NCI-H2081 treated with DMSO at 0.1 percent for 48 hours (cell line): ENCODE measurements at places on chromosomes 11 and 22.

DNA sequence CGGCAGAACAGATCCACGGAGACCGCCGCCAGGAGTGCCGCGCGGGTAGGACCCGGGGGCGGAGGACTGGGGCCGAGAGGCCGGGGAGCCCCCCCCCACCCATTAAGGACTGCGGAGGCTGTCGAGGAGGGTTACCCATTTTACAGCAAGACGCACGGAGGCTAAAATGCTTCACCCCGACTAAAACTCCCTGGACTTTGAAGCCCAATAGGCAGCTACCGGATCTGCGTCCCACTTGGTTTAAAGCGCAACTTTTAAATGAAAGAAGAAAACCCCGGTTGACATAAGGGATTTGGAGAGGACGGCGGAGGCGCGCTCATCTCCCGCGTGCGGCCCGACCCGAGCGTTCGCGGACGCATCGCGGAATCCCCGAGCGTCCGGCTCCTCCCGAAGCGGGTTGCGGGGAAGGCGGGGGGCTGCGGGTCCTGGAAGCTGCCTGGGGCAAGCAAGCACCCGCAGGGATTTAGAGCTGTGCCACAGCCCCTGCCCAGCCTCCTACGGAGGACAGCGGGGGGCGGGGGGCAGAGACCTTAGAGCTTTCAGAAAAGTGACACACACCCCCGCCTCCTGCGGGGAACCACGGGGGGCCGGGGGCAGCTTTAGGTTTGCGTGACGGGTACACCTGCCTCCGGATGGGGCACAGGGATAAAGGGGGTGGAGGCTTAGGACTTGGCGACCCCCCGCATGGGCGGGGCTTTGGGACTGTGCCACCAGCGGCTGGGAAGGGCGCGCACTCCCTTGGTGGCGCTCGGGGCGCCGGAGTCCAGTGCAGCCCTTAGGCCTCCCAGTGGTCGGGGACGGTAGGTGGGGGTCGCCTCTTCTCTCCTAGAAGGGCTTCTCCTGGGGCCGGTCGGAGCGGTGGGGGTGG is 760 bp upstream of the CELSR1 start:
- DNase-seq = no peak

DNA sequence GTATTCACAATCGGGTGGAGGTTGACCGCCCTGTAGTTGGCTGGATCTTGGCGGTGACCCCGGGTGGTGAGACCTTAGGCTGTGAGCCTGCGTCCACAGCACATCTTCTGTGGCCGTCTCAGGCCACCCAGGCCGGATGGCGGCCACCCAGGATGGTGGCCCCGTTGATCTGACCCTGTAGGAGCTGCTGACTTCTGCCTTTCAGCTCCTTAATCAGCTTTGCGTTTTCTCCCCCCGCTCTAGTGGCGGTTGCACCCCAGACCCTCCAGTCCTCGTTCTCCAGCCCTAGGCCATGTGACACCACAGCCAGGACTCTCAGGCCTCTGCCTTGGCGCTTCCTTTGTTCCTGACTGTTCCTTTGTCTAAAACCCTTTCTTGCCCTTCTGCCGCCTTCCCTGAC is 244.0 kb downstream of the TBC1D22A start:
- DNase-seq = no peak

- DNase-seq = no peak
Measured at GRCh38 chr11:66003291-66003690, 988 bp downstream of the BANF1 start.

GRCh38 chr11:46330563-46331281 is 16.5 kb upstream of the DGKZ start:
- DNase-seq = no peak

GRCh38 chr11:73244589-73245240 is 26.6 kb downstream of the P2RY2 start:
- no peak for DNase-seq

DNA sequence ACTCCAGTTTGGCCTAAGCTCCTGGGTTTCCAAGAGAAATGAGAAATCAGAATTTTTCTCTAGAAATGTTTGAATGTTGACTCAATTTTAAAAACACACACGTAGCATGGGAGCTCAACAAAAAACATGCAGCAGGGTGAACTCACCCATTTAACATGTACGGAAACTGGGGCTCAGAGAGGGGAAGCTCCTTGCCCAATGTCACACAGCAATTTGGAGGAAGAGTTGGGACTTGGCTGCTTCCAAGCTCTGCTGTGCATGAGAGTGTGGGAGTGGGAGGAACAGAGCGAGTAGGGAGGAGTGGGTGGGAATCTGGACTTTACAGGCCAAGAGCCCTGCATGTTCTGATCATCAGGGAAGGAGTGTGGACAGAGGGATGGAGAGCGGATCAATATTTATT is 5.9 kb downstream of the TPST2 start:
- DNase-seq = no peak

GRCh38 chr11:128501632-128502549 is 85.5 kb downstream of the ETS1 start:
- DNase-seq = no peak

DNA sequence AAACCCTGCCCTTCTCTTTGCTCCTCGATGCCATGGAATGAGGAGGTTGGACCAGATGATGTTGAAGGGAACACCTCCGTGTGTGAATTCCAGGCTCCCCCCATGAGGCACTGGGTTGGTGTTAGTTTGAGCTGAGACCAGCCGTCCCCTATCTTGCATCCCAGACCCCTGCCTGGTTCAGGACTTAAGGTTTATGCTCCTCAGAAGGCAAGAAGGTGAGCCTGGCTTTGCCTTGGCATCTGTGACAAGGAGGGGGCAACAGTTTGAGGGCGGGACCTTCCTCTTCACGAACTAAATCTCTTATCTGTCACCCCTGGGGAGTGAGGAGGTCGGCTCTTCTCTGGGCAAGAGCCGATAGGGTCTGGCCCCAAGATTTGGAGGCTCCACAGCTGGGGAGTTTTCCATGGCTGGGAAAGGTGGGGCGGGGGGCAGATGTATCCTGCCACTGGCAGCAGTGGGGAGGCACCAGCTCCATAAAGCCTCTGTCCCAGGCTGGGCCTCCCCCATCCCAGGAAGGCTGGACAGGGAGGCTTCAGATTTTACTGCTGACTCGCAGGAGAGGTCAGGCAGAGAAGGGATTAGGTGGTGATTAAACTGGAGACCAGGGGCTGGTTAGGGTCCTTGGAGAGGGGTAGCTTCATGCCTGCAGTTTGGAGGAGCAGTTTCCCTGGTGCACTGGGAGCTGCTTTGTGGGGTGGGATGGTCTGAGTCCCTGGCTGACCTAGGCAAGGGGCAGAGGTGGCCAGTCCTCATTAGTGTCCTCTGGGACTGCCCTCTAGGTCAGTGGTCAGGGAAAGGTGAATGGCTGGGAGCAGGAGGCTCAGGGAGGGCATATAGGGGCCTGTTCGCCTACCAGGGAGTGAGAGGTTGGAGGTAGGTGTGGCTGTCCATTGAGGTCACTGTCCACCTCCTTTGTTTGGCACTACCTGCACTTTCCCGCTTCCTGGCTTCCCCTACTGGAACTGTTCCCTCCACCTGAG is 1.1 kb downstream of the SEC14L2 start:
- DNase-seq = no peak

GRCh38 chr11:33892906-33893594 is 1.2 kb upstream of the LMO2 start:
- DNase-seq = no peak

DNA sequence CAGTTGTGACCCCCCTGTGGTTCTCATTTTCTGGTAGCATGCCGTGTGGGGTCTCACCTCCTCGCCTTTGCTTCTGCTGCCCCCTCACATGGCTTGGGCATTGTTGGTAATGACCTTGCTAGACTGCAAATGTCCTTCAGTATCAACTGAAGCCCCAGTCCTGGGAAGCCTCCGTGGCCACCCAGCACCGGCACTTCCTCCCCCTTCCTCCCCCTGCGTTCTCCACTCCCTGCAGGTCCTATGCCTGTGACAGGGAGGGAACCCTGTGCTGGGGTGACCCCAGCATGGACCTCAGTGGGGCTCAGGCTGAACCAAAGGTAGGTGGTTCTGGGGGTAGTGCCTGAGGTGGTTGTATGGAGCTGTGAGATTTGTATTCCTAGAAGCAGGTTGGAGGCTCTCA is 5.9 kb downstream of the ST3GAL4 start:
- no peak for DNase-seq

GRCh38 chr11:76801736-76802135 is 18.6 kb downstream of the TSKU start:
- DNase-seq = no peak

- no peak for DNase-seq
Measured at GRCh38 chr11:115958089-115959000, 454.1 kb upstream of the CADM1 start.
